ENCODE measurements at places on chromosomes 5 and 9.
A peak's percentile ranks its signal among the peaks of the same experiment; 100 is the strongest.

GRCh38 chr5:161311146-161311708 is 235.3 kb downstream of the GABRB2 start:
- H3K4me3 ChIP-seq = no peak overlapping the region
- no peak overlapping the region for H3K27ac ChIP-seq
- no peaks in the 10 kb centered on the region for H3K36me3 ChIP-seq
- H3K27me3 ChIP-seq = no peaks in the 10 kb centered on the region
- no peak for DNase-seq
- H3K4me1 ChIP-seq = no peaks in the 10 kb centered on the region

DNA sequence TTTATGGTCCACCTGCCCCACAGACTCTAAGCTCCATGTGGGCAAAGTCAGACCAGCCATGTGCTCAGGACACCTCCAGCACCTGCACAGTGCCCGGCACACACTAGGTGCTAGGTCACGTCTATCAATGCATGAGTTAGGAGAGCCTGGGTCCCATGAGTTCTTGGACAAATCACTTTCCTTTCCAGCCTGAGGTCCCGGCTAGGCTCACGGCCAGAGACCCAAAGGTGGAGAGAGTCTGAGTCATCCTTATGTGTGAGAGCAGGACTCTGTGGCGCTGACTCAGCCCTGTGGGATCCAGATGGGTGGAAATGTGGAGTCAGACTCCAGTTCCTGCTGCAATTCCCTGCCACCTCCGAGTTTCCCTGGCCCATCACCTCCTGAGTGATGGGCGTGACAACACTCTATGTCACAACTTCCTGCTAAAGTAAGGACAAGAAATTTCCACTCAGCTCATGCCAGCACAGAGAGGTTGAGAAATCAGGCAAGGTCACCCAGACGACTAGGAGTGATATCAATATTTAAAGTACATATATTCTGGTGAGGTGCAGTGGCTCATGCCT is 2.5 kb upstream of the ST6GALNAC4 start:
- H3K4me3 ChIP-seq = no peak overlapping the region
- DNase-seq = peak; percentile 92
- peak overlapping the region; percentile 47 for H3K27ac ChIP-seq

GRCh38 chr5:149623473-149623872 is 42.2 kb downstream of the ARHGEF37 start:
- H3K27me3 ChIP-seq = no peaks in the 10 kb centered on the region
- no peak for DNase-seq
- H3K36me3 ChIP-seq = peaks cover 36% of the 10 kb centered on the region
- H3K27ac ChIP-seq = no peak overlapping the region
- H3K4me1 ChIP-seq = no peaks in the 10 kb centered on the region

GRCh38 chr5:93571114-93571949 is 9.7 kb downstream of the NR2F1-AS1 start:
- H3K4me3 ChIP-seq = peak overlapping the region; percentile 12
- no peaks in the 10 kb centered on the region for H3K36me3 ChIP-seq
- no peak overlapping the region for H3K27ac ChIP-seq
- H3K4me1 ChIP-seq = peaks cover 10% of the 10 kb centered on the region

DNA sequence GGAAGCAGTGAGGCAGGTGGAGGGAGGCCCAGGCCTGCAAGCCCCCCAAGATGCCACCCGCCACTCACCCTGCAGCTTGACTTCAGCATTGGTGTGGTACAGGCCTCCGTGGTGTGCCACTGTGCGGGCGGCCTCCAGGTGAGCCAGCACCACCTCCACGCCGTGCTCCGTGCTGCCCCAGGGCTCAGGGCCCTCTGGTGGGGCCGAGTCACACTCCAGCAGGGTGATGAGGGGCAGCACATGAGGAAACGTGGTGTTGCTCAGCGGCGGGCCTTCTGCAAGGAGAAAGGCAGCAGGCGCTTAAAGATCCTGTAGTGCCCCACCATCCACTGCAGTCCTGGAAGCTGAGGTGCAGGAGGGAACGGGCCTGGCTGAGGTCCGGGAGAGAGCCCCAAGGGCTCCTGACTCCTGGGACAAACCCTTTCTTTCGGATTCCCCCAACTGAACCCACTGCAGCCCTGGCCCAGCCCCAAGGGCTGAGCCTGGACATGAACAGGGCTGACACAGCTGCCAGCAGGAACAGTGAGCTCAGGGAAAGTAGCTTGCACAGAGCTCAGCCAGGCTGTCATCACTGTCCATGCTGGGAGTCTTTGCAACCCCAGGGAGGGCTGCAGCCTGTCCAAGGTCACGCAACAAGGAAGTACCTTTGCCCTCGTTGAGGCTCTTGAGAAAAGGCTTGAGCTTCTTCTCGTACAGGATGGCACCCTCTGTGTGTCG is 4.7 kb upstream of the TOR2A start:
- H3K27ac ChIP-seq = peak overlapping the region; percentile 51
- no peak overlapping the region for H3K4me3 ChIP-seq
- peaks cover 12% of the 10 kb centered on the region for H3K4me1 ChIP-seq
- DNase-seq = no peak
- H3K27me3 ChIP-seq = no peaks in the 10 kb centered on the region

- no peaks in the 10 kb centered on the region for H3K36me3 ChIP-seq
- no peaks in the 10 kb centered on the region for H3K27me3 ChIP-seq
- peaks cover 35% of the 10 kb centered on the region for H3K4me1 ChIP-seq
- DNase-seq = no peak
- H3K27ac ChIP-seq = no peak overlapping the region
- no peak overlapping the region for H3K4me3 ChIP-seq
These were observed 698 bp upstream of the TGFBI start for GRCh38 chr5:136028090-136028489.

DNA sequence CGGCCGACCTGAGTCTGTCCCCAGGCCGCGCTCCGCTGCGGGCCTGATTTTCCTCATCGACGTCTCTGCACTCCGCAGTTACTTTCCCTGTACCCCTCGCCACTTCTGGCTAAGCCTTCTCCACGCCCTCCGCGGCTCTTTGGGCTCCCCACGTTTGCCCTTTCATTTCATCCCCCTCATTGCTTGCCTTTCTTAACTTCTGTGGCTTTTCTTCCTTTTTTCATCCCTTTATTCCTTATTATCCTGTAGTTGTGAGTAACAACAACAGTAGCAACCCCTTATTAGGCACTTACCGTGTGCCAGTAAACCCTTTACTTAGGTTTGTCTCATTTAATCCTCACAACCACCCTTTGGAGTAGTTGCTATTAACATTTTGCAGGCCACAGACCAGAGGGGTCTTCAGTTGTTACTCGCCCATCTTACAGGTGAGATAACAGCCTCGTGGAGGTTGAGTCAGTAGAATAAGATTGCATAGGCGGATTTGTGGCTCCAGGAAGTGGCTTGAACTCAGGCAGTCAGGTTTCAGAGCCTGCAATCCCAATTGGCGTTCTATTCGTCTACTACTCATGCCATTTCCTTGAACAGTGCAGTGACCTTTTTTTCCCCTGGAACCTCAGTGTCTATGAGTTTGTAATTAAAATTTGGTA is 724 bp downstream of the TCERG1 start:
- no peaks in the 10 kb centered on the region for H3K36me3 ChIP-seq
- peaks cover 22% of the 10 kb centered on the region for H3K4me1 ChIP-seq
- no peak for DNase-seq
- H3K27ac ChIP-seq = peak overlapping the region; percentile 94

- no peaks in the 10 kb centered on the region for H3K27me3 ChIP-seq
- H3K27ac ChIP-seq = no peak overlapping the region
- H3K36me3 ChIP-seq = peaks cover 21% of the 10 kb centered on the region
- DNase-seq = no peak
These were observed 1.3 kb downstream of the BBLN start for GRCh38 chr9:128161215-128161902.

- no peak overlapping the region for H3K27ac ChIP-seq
- no peak for DNase-seq
- peaks cover 15% of the 10 kb centered on the region for H3K4me1 ChIP-seq
- no peaks in the 10 kb centered on the region for H3K36me3 ChIP-seq
- no peaks in the 10 kb centered on the region for H3K27me3 ChIP-seq
These were observed 162.5 kb upstream of the KIF2A start for GRCh38 chr5:62143268-62144229.

- H3K4me1 ChIP-seq = no peaks in the 10 kb centered on the region
- no peaks in the 10 kb centered on the region for H3K36me3 ChIP-seq
- no peak for DNase-seq
- H3K27me3 ChIP-seq = no peaks in the 10 kb centered on the region
These were observed 140.9 kb downstream of the MLLT3 start for GRCh38 chr9:20481437-20481836.

DNA sequence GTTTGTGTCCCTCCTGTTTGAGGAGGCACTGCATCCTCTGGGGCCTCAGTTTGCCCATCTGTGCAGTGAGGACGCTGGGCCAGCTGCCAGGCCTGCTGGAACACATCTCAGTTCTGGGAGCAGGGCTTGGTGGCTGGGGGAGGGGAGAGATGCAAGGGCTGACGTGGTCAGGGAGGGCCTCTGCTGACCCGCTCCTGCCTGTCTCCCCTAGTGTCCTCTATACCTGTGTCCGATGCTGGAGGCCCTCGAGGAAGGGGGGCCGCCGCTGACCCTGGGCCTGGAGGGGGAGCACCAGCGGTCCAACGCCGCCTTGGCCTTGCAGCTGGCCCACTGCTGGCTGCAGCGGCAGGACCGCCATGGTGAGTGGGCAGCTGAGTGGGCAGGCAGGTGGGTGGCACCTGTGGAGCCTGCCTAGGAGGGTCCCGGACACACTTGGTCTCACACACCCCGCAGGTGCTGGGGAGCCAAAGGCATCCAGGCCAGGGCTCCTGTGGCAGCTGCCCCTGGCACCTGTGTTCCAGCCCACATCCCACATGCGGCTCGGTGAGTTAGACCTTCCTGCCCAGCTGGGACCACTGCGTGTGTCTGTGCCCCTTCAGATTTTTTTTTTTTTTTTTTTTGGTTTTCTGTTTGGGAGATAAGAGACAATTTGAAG is 5.8 kb downstream of the FPGS start:
- H3K27ac ChIP-seq = no peak overlapping the region
- no peaks in the 10 kb centered on the region for H3K27me3 ChIP-seq
- no peak for DNase-seq

- no peaks in the 10 kb centered on the region for H3K4me1 ChIP-seq
- H3K36me3 ChIP-seq = no peaks in the 10 kb centered on the region
These were observed 18.0 kb upstream of the STARD4 start for GRCh38 chr5:111530298-111530740.

DNA sequence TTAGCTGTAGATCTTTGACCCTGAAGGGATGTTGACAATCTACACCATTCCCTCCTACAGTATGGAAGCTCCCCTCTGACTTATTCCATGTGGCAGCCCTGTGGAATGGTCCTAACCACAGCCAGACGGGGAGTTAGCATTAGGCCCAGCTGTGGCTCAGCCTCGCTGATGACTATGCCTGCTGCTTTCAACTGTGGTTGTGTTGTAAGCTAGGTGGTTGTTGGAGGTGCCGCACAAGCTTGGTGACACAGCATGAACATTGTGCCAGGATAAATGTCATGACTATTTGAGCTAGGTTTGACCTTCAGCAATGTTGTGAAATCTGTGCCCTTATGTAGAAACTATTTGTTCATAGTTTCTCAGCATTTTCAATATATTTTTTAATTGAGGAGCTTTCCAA is 40.6 kb downstream of the SGCD start:
- no peak for DNase-seq
- no peak overlapping the region for H3K4me3 ChIP-seq
- H3K27me3 ChIP-seq = no peaks in the 10 kb centered on the region
- no peaks in the 10 kb centered on the region for H3K36me3 ChIP-seq
- no peak overlapping the region for H3K27ac ChIP-seq

DNA sequence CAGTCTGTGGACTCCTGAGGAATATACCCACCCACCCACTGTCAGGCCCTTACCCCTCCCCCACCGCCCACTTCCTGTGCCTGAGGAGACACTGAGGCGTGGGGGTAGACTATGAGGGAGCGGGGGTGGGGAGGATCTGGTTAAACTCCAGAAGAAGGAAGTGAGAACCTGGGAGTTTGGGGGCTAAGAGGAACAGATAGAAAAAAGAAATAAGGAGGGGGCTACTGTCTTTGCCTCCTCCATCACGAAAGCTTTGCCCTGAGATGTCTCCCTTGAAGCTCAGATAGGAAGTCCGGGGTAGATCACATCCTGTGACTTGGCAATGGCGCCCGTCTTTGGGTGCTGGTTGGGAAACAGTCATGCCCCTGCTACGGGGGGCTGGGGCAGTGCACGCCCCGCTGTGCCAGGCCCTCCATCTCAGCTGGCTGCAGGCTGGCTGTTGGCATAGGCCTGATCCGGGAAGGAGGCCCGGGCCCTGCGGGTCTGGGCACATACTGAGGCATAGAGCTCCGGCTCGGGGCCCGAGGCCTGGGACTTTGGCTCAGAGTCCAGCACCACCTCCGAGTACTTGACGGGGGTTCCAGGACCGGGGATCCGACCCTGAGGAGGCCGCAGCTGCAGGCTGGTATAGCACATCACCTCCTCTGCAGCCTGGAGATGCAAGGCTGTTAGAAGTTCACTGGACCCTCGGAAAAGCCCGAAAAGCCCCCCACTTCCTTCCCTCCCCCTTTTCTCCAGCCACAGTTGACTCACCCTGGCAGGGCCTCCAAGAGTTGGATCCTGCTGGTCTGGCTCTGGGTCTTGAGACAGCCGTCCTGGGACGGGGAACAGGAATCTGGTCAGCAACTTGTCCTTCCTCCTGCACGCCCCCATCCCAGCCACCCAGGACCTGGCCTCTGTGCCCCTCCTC is 1.0 kb downstream of the SIT1 start:
- no peaks in the 10 kb centered on the region for H3K36me3 ChIP-seq
- peak overlapping the region; percentile 47 for H3K27ac ChIP-seq
- H3K4me3 ChIP-seq = peak overlapping the region; percentile 32
- H3K4me1 ChIP-seq = peaks cover 24% of the 10 kb centered on the region
- H3K27me3 ChIP-seq = no peaks in the 10 kb centered on the region

GRCh38 chr9:129979071-129979745 is 63.8 kb downstream of the FNBP1 start:
- DNase-seq = no peak
- H3K36me3 ChIP-seq = peaks cover 39% of the 10 kb centered on the region
- no peak overlapping the region for H3K4me3 ChIP-seq
- no peaks in the 10 kb centered on the region for H3K4me1 ChIP-seq

GRCh38 chr5:66171349-66172344 is 27.5 kb downstream of the SREK1 start:
- no peak overlapping the region for H3K4me3 ChIP-seq
- H3K27me3 ChIP-seq = no peaks in the 10 kb centered on the region
- no peak for DNase-seq
- no peaks in the 10 kb centered on the region for H3K4me1 ChIP-seq
- peaks cover 80% of the 10 kb centered on the region for H3K36me3 ChIP-seq

- no peaks in the 10 kb centered on the region for H3K4me1 ChIP-seq
- no peak overlapping the region for H3K27ac ChIP-seq
- H3K27me3 ChIP-seq = no peaks in the 10 kb centered on the region
- peaks cover 89% of the 10 kb centered on the region for H3K36me3 ChIP-seq
These were observed 10.2 kb downstream of the EXOC3 start for GRCh38 chr5:452978-453710.

DNA sequence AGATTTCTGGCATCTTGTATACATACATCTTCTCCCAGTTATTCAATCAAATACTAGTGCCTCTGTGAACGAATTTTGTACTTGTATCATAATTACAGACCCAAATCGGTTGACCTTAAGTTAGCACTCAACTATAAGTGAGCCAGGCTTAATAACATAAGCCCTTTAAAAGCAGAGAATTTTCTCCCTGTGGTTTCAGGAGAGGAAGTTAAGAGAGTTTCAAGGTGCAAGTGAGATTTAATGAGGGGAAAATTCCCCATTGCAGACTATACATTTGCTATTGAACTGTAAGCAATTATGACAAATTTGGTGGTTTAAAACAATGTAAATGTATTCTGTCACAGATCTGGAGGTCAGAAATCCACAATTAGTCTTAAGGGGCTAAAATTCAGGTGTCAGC is 261.9 kb upstream of the NREP start:
- no peak overlapping the region for H3K27ac ChIP-seq
- no peak overlapping the region for H3K4me3 ChIP-seq

Measured in upper lobe of right lung (tissue), 1 donor.